ENCODE measurements at places on chromosomes 5 and 9.

DNA sequence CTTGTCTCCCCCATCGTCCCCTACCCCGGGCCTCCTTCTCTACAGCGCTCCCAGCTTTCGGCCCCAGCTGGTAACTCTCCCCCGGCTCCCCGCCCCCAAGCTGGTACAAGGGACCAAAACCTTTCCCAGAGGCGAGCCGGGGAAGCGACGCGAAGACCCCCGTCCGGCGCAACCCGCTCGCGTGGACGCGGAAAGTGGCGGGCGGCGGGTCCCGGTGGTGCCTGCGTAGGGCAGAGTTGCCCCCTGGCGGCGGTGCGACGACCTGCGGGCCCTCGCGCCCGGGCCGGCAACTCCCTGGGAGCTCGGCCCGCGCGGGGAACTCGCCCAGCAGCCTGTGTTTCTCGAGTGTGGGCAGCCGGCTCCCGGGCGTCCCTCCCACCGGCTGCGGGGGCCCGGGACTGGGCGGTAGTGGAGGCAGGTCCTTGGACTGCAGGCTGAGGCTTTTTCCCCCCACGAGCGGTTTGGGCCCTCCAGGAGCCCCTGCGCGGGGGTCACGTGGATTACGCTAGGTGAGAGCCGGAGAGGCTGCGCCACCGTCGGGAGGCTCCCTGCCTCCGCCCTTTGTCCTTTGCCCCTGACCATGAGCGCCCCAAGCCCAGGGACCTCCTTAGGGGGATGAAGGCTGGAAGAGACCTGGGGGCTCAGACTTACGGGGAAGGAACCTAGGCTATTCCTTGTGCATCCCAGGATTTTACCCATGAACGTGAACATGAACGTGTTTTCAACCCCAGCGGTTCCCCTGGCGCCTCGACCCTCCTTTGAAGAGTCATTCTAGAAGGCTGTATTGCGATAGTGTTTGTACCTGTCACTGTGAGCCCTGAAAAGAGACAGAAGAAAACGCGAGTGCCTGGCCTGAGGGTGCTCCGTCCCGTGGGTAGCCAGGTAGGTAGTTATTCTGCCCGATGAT, 2.9 kb upstream of the FOXD1 start:
- DNase-seq, result no peak

DNA sequence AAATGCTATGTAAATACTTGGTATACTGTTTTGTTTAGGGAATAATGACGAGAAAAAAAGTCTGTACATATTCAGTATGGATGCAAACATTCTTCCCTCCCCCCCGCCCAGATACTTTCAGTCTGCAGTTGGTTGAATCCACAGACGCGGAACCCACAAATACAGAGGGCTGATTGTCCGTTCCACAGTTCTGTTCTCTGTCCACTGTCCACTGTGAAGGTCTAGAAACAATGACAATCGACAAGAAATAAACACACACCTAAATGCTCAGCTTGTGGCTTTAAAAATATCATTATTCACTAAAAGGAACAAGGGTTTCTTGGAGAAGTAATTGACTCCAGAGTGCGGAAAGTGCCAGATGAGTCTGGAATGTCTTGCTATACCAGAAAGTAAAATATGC, 109.1 kb downstream of the TMEM161B start:
- DNase-seq, result no peak

- DNase-seq, result no peak
Observed at GRCh38 chr5:78287833-78288232, 6.7 kb downstream of the AP3B1 start.

DNA sequence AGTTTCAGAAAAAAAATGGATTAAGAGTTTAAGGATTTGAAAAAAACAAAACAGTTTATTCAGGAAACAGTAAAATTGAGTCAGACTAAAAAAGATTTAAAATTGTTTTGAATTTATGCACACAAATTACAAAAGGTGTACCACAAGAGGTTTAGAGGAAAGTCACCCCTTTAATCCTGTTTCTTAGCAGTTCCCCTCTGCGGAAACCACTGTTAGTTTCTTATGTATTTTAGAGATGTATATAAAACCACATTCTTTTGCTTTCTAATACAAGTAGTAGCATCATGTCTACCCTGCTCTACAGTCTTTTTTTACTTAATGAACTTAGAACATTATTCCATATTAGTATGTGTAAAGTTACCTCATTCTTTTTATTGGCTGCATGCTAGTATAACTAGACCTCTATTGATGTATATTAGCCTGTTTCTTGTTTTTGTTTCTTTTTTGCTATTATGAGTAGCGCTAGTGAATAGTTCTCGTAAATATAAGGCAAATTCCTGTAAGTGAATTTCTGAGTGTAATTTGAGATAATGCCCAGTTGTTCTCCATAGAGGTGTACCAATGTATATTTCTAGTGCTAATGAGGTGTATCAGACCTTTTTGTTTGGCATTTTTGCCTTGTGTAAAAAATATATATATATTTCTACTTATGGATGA, 20.0 kb downstream of the GPBP1 start:
- DNase-seq, result no peak

DNA sequence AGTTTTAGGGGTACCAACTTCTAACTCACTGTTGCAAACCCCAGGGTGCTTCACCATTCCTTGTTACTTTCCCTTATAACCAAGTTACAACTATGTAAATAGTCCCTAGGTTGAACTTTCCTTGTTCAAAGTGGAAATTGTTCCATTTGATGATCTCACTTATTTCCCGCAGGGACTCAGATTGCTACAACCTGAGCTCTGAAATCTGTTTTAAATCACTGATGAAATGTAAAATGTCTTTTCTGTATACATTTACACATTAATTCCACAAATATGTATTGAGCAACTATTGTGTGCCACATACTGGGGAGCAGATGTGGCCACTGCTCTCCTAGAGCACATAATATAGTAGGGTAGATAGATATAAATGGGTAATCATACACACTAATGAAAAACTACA, 69.1 kb upstream of the TARS1 start:
- no peak for DNase-seq

DNA sequence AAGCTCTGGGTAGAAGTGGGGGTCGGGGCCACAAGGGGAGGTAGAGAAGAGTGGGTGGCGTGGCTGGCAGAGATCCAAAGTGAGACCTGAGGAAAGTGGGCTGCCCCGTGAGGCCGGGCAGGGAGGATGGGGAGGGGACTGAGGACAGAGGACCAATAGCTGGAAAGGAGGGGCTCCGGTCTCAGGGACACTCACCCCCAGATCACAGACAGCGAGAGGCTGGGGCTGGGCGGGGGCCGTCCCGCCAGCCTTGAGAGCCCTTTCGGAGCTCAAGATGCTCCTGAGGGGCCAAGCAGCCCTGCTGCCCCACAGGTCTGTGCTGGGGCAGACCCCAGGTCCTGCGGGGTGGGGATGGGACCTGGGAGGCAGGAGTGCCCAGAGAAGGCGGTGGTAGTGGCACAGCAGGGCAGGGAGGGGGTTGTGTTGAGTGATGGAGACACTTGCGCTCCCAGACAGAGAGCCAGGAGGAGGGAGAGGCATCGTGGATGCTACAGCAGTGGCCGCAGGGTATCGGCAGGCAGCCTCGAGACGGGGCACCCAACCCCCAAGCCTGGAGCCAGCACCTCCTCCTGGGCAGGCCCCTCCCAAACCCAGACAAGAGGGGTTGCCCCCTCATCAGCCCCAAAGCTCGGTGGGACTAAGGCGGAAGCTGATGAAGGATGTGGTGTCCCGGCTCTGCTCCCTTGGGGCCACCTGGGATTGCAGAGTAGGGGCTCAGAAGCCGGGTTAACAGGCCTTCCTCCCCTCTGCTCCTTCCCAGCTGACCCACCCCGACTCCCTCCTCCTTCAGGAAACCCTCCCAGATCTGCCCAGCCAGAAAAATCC, 3.4 kb downstream of the SARDH start:
- no peak for DNase-seq

- DNase-seq, result no peak
Observed at GRCh38 chr9:98871558-98872065, 64.1 kb downstream of the GALNT12 start.

GRCh38 chr5:83564069-83564749, 92.7 kb downstream of the VCAN start:
- no peak for DNase-seq

GRCh38 chr5:69502767-69503488, 10.3 kb downstream of the OCLN start:
- DNase-seq, result no peak

GRCh38 chr9:734831-735511, 106.5 kb upstream of the DMRT1 start:
- DNase-seq, result no peak

DNA sequence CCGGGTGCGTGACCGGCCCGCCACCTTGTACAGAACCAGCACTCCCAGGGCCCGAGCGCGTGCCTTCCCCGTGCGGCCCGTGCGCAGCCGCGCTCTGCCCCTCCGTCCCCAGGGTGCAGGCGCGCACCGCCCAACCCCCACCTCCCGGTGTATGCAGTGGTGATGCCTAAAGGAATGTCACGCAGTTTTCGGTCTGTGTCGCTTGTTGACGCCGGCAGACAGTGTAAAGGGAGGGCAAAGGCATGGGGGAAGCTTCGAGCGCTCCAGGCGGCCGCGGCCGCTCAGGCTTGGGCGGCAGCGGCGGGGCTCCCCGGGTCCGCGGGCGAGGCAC, 1.3 kb downstream of the LRRC26 start:
- DNase-seq, result no peak

GRCh38 chr9:133629221-133630110, 6.7 kb upstream of the DBH start:
- DNase-seq, result no peak

DNA sequence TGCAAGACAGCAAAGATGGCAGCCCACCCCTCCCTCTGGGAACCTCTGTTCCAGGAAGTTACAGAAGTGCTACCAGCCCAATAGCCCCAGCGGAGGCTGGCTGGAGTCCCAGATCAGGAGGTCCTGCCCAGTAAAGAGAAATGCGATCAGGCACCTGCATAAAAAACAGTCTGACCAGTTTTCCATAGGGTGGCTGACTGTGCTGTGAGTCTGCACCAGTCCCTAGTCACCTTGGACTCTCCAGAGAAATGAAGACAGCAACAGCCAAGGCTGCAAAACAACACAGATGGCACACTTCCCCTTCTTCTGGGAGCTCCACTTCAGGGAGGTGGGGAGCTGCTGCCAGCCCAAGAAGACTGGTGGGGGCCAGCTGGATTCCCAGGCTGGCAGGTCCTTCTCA, 265.5 kb upstream of the PCSK5 start:
- DNase-seq, result no peak

GRCh38 chr5:130104895-130105688, 200.8 kb downstream of the CHSY3 start:
- no peak for DNase-seq

DNA sequence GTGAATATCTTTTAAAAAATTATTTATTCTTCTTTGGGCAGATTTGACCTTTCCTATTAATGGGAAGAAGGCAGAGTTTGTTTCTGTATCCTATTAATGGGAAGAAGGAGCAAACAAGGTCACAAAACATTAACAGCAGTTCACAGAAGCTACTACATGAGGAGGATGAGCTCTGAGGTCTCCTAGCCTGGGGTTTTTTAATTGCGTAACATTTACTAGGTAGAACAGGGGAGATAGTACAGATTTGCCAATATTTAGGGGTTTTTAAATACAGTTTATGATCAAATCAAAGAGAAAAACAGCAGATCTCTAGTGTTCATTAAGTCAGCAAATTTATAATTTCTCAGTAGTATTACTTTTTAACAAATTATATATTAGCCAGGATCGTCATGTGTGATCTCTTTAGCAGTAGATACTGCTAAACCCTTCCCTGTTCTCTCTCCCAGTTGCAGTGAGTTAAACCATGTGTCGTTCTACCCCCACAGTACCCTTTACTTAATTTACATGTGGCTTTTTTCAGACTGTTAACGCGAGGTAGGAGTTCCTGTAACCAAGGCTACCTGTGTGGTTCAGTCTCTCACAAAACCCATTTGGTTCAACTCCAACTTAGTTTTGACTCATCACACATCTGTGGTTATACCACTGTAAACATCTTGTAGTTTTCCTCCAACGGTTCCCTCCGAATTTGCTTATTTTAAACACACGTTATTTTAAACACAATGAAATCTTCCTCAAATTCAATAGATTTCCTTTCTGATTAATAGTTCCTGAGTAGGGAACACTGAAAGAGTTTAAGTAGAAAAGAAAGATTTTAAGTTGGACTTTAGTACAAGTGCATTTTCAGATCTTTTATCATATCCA, 13.3 kb downstream of the SLC25A46 start:
- DNase-seq, result no peak

DNA sequence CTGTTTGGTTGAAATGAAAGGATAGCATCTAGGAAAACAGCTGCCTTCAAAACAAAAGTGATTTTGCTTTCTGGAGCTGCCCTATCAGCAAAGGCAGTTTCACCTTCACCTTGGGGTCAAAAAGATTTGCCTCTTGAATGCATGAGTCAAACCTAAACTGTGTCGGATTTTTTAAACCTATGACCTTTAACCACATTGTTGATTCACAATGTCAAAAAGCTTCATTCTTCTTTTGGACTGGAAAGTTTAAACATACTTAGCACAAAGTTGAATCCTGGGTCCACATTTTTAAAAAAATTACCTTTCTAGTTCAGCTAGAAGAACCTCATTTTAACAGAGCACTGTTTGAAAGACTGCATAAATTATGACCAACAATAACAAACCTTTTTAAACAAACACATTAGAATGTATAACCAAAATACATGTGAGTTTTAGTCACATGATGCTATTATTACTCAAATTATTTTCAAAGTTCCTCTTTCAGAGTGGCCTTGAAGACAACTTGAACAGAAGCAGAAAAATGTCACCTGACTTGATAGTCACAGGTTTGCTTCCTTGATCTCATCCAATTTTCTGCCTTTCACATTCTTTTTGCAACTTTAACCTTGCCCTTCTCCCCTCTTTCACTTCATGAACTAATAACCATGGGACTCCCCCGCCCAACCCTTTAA, 109.7 kb upstream of the LHFPL2 start:
- DNase-seq, result no peak

DNA sequence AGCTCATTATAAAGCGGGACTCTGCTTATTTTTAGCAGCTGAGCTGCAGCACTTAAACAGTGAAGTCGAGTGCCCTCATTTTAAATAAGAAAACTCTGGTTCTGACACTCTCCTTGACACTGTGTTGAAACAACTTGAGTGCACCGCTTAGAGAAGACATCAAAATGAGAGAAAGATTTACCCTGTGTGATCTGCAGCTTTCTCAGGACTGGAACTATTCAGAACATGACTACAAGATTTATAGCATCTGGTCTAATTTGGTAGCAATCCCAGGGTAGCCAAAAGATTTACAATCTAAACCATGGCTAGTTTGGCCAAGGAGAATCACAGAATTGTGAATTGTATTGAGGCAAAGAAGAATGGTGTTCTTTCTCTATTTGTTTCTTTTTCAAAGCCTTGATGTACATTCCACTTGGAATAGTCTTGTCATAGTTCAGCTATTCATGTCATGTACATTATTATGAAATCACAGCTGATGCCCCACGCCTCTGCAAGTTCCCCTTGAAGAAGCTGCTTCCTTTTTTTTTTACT, 38.7 kb downstream of the PLEKHG4B start:
- DNase-seq, result no peak
